ENCODE measurements at places on chromosomes 6 and 20.

DNA sequence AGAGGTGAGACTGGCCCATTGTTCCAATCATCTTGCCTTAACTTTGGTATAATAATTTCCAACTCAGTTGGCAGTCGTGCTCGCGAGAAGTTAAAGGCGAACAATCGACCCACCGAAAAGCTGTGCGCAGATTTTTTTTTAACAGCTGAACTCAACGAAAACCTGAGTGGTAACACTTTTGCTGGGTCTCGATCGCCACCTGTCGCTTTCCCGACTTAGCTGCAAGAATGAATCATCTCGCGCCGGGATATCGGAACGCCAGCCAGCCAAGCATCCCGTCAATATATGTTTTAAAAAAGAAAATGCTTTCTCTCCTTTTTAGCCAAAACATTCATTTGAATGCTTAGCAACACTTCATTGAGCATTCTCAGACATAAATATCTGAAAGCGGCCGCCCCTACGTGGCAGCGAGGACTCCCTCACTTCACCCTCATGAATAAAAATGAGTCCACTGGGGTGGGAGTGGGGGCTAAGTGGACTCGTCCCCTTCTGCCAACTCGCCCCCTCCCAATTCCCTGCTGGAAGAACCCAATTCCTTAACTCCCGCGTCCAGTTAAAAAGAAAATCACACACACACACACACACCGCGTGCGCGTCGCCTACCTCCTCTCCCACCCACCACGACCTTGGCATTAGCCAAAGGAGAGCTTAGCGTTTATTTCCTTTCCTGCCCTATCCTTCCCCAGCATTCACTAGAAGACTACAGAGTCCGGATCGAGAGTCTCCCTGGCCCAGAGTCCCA lies 1.5 kb downstream of the COL12A1 start:
- peak; percentile 48 for DNase-seq

GRCh38 chr6:113458368-113459010 lies 398.7 kb upstream of the MARCKS start:
- DNase-seq, result no peak

- DNase-seq, result no peak
These were observed 38.6 kb downstream of the PREP start for GRCh38 chr6:105364243-105364642.

DNA sequence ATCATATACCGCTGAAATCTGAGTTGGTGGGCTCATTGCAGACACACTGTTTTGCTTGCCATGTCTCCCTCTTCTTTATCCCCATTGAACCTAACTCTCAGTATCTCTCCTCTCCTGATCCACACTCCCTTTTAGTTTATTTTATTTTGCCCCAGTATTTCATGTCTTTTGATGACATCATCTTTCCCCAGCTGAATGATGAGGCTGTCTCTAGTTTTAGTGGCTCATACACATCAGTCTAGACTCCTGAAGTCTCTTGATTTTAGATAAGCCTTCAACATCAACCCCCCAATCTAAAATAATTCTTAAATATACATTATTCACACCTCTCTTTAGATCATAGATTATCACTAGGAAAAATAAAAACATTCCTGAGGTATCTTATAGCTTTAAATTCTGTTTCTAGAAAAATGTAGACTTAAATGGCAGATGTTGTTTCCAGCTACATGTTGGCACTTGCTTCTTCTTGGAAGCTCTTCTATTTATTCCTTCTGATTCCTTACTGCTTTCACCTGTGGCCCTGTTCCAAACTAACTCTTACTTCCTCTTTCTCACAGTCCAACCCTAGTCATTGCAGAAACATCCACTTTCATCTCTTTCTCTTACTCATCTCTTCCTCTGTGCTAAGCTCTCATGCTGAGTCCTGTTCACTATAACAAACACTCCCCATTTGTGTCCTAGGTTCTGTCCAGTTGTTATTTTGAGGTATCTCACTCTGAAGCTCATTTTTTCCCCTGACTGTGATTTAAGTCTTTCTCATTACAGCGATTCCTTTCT lies 191.9 kb upstream of the SLC35B3 start:
- no peak for DNase-seq

DNA sequence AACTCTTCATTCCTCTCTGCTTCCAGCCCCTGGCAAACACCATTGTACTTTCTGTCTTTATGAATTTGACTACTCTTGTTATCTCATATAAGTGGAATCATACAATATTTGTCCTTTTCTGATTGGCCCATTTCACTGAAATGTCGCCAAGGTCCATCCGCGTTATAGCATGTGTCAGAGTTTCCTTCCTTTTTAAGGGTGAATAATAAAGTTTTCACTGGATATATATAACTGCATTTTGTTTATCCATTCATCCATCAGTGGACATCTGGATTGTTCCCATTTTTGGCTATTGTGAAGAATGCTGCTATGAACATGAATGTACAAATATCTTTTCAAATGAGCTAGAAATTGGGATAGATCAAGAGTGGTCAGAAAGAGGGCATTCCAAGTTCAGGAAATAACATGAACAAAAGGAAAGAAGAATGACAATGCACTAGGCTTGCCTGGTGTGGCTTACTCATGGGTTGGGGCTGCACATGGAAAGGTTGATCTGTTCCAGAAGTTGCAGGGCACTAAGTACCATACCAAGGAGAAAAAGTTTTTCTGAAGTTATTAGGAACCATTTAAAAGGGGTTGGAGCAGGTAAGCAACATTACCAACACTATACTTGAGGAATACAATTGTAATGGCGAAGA lies 10.0 kb upstream of the L3MBTL3 start:
- no peak for DNase-seq
